HL-60 (cell line): ENCODE measurements at places on chromosomes 7 and 10.

DNA sequence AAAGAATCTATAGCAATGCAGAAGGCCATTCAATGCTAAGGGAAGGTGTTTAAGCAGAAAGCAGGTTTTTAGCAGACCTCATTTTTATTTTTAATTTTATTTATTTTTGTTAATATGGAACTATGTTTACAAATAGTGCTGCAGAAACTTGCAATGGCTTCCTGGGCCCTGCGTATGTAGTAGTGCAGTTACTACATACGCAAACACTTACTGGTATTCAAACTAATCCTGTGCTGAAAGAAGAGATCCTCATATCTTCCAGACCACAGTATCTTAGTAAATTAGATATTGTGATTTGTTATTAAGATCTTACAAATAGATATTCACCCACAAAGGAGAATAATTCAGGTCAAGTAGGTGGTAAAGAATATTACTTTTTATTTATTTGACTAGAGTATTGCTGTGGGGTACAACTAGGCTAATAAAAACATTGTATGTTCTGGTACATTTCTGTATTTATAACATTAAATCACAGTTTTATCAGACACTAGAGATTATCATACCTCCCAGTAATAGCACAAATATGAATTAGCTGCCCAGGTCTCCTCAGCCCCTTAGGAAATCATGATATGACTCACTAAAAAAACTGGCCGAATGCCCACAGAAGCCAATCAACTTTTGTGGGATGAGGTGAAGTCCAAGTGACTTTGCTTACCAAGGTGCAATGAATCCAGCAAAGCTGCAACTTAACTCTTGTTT is 57.6 kb downstream of the RNLS start:
- no peak for DNase-seq

- DNase-seq = no peak
Observed at GRCh38 chr10:99976886-99977665, 32.7 kb downstream of the DNMBP start.

- DNase-seq = no peak
Observed at GRCh38 chr7:12102126-12102525, 109.0 kb upstream of the TMEM106B start.

DNA sequence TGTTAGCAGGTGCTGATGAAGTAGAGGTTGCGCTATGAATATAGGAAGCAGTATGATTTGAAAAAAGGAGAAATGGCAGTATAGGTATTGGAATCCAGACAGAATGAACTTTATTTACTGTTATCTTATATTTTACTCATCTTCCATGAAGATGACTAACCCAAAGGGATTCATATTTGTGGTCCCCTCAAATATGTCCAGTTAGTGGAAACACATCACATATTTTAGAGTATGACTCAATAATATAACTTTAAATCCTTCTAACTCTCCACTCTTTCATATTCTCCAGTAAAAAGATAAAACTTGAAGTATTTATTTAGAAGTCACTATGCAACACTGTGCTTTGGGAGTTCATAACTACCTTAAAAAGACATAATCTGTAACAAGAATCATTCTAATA is 286.5 kb upstream of the LRRTM3 start:
- no peak for DNase-seq

GRCh38 chr10:61898435-61898778 is 3.1 kb upstream of the ARID5B start:
- no peak for DNase-seq

GRCh38 chr10:13100349-13101294 is 659 bp downstream of the OPTN start:
- no peak for DNase-seq

GRCh38 chr10:109698086-109698485 is 225.2 kb downstream of the XPNPEP1 start:
- no peak for DNase-seq

GRCh38 chr7:31171216-31171785 is 119.2 kb downstream of the ADCYAP1R1 start:
- no peak for DNase-seq

- DNase-seq = no peak
Observed at GRCh38 chr7:76346778-76347177, 12.0 kb downstream of the YWHAG start.

DNA sequence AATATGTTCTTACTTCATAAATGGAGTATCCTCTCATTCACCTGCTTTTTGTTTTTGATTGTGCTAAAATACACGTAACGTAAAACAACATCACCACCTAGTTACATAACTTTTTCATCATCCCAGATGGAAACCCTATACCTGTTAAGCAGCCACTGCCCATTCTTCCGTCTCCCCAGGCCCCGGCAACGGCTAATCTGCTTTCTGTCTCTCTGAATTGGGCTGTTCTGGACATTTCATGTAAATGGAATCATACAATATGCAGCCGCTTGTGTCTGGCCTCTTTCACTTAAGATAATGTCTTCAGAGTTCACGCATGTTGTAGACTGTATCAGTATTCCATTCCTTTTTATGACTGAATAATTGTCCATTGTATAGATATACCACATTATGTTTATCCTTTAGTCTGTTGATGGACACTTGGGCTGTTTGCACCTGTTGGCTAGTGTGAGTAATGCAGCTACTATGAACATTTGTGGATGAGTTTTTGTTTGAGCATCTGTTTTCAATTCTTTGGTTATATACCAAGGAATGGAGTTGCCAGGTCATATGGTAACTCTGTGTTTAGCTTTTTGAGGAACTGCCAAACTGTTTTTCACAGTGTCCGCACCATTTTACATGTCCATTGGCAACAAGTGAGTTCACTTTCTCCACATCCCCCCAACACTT is 14.1 kb upstream of the SUN1 start:
- no peak for DNase-seq

GRCh38 chr10:106175760-106176377 is 988.6 kb downstream of the SORCS1 start:
- DNase-seq = no peak
